Cardiac septum (tissue), 1 donor: ENCODE measurements at places on chromosomes 7 and 10.
A peak's percentile ranks its signal among the peaks of the same experiment; 100 is the strongest.

DNA sequence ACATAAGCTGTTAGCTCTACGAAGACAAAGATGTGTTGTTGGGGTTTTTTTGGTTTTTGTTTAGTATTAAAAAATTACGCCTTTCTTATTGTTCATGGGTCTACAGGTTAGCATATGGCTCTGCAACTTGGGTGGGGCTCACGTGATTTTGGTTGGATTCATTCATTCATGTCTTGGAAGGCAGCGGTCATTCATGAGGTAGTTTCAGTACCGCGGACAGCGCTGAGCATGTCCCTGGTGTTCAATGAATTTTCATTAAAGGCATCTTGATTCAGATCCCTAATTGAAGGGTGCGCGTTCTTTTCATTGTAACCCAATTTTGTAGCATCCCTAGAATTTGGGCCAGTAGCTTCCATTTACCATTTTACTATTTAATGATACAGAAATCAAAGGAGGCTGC lies 42.9 kb upstream of the TCERG1L start:
- no peak for DNase-seq

GRCh38 chr10:43110338-43111071 lies 27.7 kb upstream of the CSGALNACT2 start:
- DNase-seq, result no peak

GRCh38 chr7:119065966-119066365 lies 841.5 kb downstream of the ANKRD7 start:
- no peak for DNase-seq

DNA sequence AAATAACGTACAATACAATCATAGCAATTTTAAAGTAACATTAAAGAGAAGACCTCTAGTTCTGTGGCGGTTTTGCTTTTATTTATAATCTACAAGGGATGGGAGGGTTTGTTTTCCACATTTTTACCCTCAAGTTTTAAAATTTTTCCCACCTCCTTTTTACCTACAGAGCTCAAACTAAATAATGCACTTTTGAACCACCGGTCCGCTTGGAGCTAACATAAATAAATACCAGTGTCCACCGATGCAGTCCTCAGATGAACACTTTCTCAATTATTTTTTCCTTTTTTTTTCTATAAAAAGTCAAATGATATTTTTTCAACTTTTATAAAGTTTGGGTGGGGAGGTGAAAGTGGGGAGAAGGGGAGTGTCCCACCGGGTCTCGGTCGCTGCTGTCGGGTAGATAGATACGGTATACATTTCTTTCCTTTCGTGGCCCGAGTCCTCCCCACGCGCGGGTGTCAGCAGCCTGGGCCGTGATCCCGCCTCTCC lies 3.3 kb downstream of the ZNF503 start:
- DNase-seq, result no peak

DNA sequence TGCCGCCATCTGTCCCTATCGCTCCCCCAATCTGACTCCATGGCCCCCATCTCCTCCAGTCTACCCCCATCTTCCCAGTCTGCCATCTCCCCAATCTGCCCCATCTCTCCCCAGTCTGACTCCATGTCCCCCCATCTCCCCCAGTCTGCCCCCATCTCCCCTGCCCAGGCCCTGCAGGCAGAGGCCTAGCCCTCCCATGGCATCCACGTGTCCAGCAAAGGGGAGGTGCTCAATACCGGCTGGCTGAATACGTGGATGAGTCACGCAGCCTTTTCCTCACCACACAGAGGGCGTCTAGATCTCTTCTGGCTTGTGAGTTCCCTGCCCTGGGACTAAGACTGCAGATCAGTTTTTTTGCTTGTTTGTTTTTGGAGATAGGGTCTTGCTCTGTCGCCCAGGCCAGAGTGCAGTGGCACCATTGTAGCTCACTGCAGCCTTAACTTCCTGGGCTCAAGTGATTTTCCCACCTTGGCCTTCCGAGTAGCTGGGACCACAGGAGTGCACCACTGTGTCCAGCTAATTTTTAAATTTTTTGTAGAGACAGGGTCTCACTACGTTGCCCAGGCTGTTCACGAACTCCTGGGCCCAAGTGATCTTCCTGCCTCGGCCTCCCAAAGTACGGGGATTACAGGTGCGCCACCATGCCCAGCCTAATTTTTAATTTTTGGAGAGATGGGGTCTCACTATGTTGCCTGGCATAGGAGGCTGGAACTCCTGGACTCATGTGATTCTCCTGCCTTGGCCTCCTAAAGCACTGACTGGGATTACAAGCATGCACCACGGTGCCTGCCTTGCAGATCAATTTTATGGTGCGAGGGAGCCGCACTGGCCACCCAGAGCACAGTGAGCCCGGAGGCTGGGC lies 15.3 kb upstream of the GPR146 start:
- peak; percentile 91 for DNase-seq

GRCh38 chr7:99446096-99446495 lies 7.4 kb downstream of the CPSF4 start:
- no peak for DNase-seq
